ENCODE measurements at places on chromosomes 3 and 15.

GRCh38 chr15:52233405-52233804 lies 42.2 kb upstream of the GNB5 start:
- DNase-seq, result no peak

DNA sequence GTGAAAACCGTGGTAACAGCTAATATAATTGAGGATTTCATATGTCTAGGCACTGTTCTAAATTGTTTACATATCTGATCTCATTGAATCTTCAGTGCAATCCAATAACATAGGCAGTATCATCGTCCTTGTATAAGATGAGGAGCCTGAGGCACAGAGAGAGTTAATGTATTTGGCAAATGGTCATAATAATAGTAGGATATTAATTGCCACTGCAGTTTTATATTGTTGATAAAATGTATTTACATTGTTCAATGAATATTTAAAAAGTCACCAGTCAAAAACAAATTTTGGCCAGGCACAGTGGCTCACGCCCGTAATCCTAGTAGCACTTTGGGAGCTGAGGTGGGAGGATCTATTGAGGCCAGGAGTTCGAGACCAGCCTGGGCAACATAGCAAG lies 88.5 kb downstream of the EEFSEC start:
- DNase-seq, result no peak

DNA sequence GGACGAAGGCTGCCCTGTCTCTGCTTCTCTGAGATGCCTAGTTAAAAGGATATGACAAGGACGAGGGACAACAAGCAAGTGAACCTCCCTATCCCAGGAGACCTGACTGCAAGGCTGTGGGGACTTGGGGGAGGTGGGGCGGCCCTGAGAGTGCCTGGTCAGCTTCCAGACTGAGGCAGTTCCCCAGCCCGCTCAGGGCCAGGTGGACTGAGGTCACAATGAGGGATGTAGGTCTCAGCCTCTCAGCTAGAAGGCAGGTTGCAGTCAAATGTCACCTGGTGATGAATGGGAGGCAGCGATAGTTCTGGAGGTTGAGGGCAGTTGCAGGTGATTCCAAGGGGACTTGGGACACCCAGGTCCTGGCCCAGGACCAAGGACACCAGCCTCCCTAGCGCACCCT lies 30.6 kb downstream of the TKT start:
- no peak for DNase-seq

- DNase-seq, result no peak
These were observed 1001.9 kb downstream of the ROBO1 start for GRCh38 chr3:78765671-78766485.

- no peak for DNase-seq
These were observed 4.4 kb upstream of the TPM1 start for GRCh38 chr15:63037976-63038720.

- DNase-seq, result no peak
These were observed 379.3 kb downstream of the NTRK3 start for GRCh38 chr15:87877114-87877810.

- no peak for DNase-seq
These were observed 854 bp upstream of the COL8A1 start for GRCh38 chr3:99637368-99638111.

- no peak for DNase-seq
These were observed 39.2 kb downstream of the RAB27A start for GRCh38 chr15:55250392-55250791.

- DNase-seq, result no peak
These were observed 330.4 kb upstream of the ICE2 start for GRCh38 chr15:60809375-60809774.

DNA sequence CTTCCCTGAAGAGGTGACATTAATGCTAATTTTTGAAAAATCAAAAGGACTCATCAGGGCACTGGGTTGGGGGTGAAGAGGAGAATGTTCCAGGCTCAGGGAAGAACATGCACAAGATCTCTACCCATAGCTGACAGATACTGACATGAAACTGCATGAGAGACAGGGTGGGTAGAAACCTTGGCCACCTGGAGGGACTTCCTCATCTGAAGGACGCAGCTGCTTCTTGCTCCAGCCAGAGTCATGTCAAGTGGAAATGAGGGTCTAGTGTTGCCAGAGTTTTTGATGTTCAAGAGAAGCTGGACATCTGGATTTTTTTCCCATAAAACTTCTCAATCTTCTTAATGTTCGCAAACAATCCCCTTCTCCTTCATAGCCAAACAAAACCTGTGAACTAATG lies 29.7 kb downstream of the AMOTL2 start:
- DNase-seq, result no peak

DNA sequence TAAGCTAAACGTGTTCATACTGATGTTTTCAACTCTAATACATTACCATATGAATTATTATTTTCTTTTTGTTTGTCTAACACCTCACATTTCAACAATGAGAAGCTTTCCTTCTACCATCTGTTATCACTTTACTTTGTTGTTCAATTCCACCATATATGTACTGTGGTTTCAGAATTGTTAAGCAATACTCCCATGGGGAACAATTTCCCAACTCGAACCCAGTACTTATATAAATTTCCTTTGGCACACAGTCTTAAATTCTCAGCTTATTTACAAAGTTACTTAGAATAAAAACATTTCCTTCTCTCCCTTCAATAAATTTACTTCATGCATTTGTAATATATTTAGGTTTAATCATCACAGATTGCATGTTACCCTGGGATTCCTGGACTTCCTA lies 1764.4 kb downstream of the OTOL1 start:
- no peak for DNase-seq

GRCh38 chr15:75182187-75183131 lies 19.2 kb upstream of the C15orf39 start:
- DNase-seq, result no peak

DNA sequence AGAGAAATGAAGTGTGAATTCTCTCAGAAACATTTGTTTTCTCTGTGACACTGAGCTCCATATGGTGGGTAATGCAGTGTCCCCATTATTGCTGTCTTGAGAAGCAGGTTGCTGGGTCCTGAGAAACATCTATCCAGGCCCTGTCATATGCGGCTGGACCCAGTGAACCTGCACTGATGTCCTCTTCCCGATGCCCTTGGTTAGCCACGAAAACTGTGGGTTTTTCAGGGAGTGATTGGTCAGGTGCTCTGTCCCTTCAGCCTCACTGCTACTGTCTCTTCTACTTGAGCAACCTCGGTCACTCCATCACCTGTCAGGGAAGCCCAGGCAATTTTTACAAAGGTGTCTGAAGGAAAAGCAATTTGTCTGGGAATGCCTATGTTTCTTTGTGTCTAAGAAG lies 77.0 kb downstream of the SLC7A14 start:
- no peak for DNase-seq

GRCh38 chr15:79051029-79051428 lies 39.6 kb downstream of the RASGRF1 start:
- no peak for DNase-seq

GRCh38 chr15:100635406-100636071 lies 33.1 kb downstream of the ASB7 start:
- DNase-seq, result no peak

DNA sequence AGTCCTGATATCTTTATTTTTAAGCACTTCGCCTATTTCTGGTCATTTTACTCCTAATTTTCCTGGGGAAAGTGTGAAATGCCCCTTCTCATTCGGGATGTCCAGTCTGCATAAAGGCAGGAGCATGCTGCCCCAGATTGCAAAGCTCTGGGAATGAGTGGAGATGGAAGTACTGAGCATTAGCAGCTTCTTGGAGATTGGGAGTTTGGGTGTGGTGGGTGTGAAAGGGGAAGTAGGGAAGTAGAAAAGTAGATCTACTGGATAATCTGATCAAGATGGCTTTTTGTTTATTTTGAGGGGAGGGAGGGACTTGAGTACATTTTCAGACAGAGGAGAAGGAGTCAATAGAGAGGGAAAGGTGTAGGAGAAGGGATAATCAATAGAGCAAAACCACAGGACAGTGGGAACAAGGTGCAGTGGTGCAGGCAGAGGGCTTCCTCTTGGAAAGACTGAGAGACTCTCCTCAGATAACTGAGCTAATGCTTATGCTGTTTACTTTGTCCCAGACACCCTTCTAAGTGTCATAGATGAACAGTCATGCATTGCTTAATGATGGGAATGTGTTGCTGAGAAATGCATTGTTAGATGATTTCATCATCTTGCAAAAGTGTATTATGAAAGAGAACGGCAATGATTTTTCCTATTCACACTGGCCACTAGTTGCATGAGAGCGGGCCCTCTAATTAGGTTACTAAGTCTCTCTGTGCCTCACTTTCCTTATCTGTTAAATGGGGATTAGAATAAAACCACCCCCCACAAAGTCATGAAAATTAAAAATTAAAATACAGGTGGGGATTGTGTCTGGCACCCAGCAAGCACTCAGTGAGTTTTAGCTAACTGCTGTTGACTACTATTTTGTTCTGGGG lies 45.5 kb downstream of the PHLDB2 start:
- DNase-seq, result no peak

DNA sequence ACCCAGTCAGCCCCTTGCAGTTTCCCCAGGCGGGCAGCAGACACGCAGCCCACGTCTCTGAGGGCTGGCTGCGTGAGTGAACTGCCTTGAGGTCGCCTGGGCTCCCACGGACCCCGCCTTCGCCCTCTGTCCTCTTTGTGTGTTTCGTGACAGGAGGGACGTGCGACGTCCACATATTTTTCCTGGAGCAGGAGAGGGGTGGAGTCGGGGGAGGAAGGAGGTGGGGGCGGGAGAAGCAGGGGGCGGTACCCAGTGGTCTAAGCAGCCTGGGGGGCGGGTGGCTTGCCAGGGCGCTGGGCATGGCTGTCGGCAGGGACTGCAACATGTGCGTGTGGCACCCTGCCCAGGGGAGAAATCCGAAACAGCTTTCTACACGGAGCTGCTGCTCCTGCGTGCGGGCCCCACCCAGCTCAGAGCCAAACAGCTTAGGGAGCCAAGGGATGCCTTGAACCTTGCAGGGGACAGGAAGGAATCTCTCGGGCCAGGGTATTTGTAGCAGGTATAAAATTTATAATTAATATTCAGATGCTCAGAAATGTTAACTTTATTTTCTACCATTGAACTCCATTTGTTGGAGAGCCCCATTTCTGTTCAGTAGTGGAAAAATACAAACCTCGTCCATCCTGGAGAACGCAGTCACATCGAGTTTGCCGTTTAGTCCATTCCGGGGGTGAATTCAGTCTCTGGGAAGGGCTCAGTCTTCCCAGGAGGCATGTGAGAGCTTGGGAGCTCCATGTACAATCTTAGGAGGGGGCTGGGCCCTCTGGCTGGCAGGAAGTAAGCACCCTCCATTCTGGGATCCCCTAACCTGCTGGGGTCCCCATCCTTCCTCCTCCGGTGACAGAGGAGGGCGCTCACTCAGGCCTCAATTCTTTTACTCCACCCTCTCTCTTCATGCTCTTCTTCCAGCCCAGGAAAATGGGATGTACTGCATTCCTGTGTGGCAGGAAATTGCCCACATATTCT lies 79.1 kb upstream of the MEF2A start:
- DNase-seq, result no peak

DNA sequence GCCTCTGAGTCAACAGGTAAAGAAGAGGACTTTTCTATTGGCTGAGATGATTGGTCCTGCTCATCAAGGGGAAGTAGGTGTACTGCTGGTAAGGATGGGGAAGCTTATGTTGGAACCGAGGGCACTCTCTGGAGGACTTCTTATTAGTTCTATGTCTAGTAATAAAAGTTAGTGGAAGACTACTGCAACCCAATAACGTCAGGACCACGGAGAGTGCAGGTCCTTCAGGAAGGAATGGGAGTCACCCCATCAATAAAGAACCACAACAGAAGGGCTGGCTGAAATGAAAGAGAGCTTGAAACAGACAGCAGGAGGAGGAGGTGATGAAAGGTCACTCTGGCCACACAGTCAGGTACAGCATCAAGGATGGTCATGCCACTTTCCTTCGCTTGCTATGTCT lies 68.8 kb upstream of the PRR23E start:
- DNase-seq, result no peak

- DNase-seq, result no peak
These were observed 26.1 kb downstream of the CAPN3 start for GRCh38 chr15:42385206-42385979.

GRCh38 chr3:157922614-157923013 lies 183.6 kb downstream of the SHOX2 start:
- no peak for DNase-seq

DNA sequence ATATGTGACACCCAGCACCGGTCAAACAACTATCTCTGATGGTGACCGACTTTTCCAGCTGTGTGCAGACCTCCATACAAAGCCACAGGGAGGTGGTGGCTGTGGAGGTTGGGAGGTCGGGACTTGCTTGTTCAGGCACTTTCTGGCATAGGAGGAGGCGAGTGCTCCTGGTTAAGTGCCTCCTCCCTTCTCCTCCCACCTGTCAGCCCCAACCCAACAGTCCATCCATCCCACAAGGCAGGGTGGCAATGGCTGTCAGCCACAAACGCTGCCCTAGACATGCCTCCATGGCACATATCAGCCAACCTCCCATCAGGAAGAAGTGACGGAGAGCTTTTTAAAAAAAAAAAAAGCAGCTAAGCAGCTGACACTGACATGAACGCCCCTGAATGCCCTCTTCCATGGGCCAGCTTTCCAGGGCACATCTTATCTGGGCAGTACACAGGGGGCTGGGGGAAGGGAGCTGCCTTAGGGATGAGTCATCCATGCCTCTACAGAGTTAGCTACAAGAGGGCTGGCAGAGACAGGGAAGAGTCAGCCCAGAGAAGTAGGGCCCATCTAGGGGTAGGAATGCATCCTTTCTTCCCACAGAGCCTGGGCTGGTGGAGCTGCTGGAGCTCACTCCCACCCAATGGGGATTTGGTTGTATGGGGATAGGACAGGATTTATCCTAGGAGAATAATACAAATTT lies 41.2 kb downstream of the CCDC12 start:
- no peak for DNase-seq

DNA sequence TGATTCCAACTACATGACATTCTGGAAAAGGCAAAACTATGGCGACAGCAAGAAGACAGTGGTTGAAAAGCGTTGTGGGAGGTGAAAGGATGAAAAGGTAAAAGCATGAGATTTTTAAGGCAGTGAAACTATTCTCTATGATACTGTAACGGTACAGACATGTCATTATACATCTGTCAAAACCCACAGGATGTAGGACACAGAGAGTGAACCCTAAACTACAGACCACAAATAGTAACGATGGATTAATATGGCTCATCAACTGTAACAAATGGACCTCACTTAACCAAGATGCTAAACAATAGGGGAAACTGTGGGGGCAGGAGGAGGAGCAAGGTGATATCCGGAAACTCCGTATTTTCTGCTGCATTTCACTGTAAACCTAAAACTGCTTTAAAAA lies 39.1 kb downstream of the MYO9A start:
- no peak for DNase-seq

- DNase-seq, result peak; percentile 31
These were observed 76.9 kb upstream of the ABI3BP start for GRCh38 chr3:101069901-101070798.

- DNase-seq, result no peak
These were observed 32.1 kb downstream of the GRK7 start for GRCh38 chr3:141795276-141795675.

- DNase-seq, result no peak
These were observed 23.2 kb downstream of the ERICH6 start for GRCh38 chr3:150680562-150680961.

DNA sequence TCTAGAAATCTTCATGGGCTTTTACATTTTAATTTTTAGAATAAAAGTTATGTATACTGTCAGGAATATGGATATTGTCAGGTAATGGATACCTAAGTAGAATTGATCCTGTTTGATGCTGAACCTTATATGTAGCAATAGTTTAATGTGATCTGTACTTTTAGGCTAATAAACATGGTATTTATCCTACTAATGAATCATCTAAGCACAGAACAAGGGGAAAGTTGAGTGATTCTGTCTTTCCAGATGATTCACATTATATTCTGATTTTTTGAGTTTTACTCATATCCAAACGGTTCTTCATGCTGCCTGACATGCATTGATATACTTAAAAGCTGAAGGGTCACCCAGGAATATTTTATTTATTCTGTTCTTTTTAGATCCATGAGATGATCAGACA lies 34.5 kb downstream of the FANCI start:
- no peak for DNase-seq
